ENCODE measurements at places on chromosomes 2 and 18.
A peak's percentile ranks its signal among the peaks of the same experiment; 100 is the strongest.

DNA sequence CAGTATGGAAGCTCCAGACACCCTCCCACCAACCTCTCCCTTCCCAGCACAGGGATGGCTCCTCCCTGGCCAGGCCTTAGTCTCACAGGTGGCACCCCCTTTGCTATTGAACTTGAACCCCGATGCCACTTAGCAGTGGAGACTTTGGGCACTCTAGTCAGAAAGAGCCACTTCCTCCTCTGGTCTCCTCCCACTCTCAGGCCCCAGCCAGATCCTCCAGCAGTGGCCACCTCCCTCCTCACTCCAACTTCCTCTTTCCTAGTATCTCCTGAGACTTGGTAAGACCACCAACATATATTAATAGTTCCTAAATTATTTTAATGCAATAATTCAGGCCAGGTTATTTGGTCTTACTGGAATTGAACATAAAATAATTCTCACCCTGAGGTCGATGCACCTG is 437.2 kb upstream of the ID2 start:
- H3K36me3 ChIP-seq, result peaks cover 32% of the 10 kb centered on the region
- no peak overlapping the region for H3K4me3 ChIP-seq
- no peak overlapping the region for H3K27ac ChIP-seq
- no peak for DNase-seq

GRCh38 chr2:219272356-219272755 is 6.8 kb upstream of the DNAJB2 start:
- H3K4me1 ChIP-seq, result peaks cover 5% of the 10 kb centered on the region
- no peak overlapping the region for H3K27ac ChIP-seq
- H3K36me3 ChIP-seq, result no peaks in the 10 kb centered on the region
- no peak overlapping the region for H3K4me3 ChIP-seq
- H3K27me3 ChIP-seq, result no peaks in the 10 kb centered on the region
- no peak for DNase-seq

DNA sequence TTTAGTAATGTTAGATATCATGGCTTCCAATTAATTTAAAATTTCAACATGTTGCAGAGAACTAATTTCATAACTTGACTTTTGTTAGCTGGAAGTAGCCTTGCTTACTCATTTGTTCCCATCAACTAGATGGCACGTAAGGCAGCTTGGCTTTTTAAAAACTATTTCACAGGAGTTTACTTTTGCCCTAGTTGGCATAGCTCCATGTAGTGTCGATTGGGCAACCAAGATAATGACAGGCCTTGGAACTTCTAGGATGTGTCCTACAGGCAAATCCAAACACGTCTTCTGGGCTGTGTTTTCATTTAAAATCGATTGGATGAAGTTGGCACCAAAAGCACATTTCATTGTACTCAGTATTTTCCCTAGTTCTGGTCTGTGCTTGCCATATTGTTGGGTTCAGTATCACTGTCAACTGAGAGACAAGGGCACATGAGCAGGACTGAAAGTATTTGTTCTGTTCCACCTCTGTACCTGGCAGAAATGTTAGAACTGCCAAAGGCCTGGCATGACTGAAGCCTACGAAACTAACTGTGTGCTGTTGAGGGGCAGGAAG is 29.4 kb downstream of the HADHB start:
- H3K4me3 ChIP-seq, result no peak overlapping the region
- no peak overlapping the region for H3K27ac ChIP-seq
- H3K27me3 ChIP-seq, result no peaks in the 10 kb centered on the region

DNA sequence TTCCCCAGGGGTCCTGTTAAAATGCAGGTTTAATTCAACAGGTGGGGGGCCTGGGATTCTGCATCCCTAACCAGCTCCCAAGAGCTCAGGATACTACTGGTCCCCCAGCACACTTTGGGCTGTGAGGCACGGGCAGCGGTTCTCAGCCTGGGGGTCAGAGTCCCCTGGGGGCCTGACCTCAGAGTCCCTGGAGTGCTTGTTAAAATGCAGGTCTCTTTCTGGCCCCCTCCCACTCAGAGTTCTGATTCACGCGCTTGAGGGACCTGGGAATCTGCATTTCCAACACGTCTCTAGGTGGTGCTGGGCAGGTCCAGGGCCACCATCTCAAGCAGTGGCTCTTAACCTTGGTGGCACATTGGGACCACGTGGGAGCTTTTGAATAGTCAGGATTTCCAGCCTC is 2.8 kb upstream of the OTOS start:
- H3K4me3 ChIP-seq, result no peak overlapping the region
- no peaks in the 10 kb centered on the region for H3K27me3 ChIP-seq
- no peak overlapping the region for H3K27ac ChIP-seq
- H3K36me3 ChIP-seq, result no peaks in the 10 kb centered on the region
- DNase-seq, result no peak

GRCh38 chr2:143034292-143035074 is 94.7 kb upstream of the ARHGAP15 start:
- no peak overlapping the region for H3K4me3 ChIP-seq
- H3K4me1 ChIP-seq, result peaks cover 7% of the 10 kb centered on the region
- H3K27me3 ChIP-seq, result peaks cover 17% of the 10 kb centered on the region
- no peak overlapping the region for H3K27ac ChIP-seq
- peak; percentile 50 for DNase-seq
- no peaks in the 10 kb centered on the region for H3K36me3 ChIP-seq

DNA sequence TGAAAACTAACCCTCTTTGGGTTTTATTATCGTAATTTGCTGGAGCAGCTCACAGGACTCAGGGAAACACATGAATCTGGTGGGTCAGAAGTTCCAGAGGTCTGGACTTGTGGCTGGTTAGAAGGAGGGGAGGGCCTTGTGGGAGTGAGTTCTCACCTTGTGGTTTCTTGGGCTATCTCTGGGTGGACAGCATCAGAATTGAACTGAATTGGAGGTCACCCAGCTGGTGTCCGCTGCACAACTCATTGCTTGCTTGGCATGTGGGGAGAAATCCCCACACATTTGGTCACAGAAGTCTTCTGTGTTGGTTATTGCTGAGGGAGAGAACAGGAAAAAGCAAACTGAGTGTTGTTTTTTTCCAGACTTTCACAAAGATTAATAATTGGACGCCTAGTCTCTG is 27.5 kb downstream of the ZNF892 start:
- no peak for DNase-seq
- no peak overlapping the region for H3K27ac ChIP-seq
- no peaks in the 10 kb centered on the region for H3K4me1 ChIP-seq
- peaks cover 8% of the 10 kb centered on the region for H3K36me3 ChIP-seq
- no peaks in the 10 kb centered on the region for H3K27me3 ChIP-seq

- H3K36me3 ChIP-seq, result no peaks in the 10 kb centered on the region
- H3K27ac ChIP-seq, result no peak overlapping the region
- H3K4me1 ChIP-seq, result peaks cover 13% of the 10 kb centered on the region
These were observed 64.0 kb downstream of the ADD2 start for GRCh38 chr2:70703900-70704549.

DNA sequence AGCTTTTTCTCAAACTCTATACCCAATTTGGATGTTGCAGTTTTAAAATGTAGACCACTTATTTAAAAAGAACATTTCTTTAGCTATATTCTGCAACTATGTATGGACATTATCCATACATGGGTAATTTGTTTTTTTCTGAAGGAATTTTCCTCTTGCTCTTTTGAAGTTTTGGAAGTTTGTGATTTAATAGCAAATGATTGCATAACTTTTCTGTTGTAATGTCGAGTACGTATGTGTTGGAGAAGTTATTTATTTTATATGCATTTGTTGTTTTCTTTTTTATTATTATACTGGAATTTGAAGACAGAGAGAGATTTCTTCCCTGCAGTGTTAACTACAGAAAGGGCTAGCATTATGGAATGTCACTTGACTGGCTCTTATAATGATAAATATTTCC is 207.7 kb upstream of the FANCL start:
- no peaks in the 10 kb centered on the region for H3K27me3 ChIP-seq
- H3K36me3 ChIP-seq, result no peaks in the 10 kb centered on the region
- no peaks in the 10 kb centered on the region for H3K4me1 ChIP-seq
- DNase-seq, result no peak

DNA sequence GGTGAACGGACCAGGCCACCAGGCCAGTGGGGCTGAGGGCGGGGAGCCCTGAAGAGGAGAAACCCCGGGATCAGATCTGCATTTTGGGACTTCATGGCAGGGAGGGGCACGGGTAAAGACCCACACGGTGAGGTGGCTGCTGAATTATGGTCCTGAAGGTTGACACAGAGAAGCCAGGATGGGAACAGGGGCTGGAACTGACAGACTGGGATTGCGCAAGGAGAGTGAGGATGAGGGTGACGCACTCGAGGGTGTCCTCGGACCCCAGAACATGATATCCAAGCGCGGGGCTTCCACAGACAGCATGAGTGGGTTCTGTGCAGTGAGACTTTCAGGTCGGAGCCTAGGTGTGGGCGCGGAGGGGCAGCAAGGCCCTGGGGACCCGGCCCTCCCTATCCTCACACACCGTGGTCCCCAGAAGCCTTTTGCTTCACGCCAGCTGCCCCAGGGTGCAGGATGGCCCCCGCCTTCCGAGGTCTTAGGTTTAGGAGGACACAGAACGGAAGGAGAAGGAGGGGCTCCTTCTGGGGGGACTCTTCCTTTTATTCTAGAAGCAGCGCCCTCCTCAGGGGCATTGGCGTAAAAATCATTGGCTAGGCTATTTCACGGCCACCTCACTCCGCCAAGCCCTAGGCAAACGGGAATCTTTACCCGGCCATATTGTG is 416.8 kb upstream of the HS6ST1 start:
- H3K27ac ChIP-seq, result no peak overlapping the region
- H3K36me3 ChIP-seq, result no peaks in the 10 kb centered on the region
- no peak for DNase-seq
- H3K27me3 ChIP-seq, result peaks cover 15% of the 10 kb centered on the region

DNA sequence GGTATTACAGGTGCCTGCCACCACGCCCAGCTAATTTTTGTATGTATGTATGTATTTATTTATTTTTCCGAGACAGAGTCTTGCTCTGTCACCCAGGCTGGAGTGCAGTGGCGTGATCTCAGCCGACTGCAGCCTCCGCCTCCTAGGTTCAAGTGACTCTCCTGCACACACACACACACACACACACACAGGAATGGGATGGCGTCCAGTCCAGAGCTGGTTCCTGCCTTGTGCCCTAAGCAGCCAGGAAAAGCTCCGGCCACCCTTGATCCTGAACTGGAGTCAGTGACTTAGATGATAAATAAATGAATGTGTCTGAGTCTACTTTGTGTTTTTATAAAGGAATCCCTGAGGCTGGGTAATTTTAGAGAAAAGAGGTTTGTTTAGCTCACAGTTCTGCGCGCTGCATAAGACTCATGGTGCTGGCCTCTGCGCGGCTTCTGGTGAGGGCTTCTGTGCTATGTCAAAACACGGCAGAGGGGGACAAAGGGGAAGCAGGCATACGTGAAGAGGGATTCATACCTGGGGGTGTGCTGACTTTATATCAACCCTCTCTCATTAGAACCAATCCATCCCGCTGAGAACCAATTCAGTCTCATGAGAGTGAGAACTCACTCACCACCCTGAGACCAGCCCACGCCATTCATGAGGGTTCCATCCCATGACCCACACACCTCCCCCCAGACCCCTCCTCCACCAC is 59.7 kb upstream of the PHLPP1 start:
- no peaks in the 10 kb centered on the region for H3K4me1 ChIP-seq
- no peak overlapping the region for H3K4me3 ChIP-seq
- no peaks in the 10 kb centered on the region for H3K36me3 ChIP-seq
- H3K27me3 ChIP-seq, result peaks cover 9% of the 10 kb centered on the region
- DNase-seq, result no peak
- no peak overlapping the region for H3K27ac ChIP-seq

DNA sequence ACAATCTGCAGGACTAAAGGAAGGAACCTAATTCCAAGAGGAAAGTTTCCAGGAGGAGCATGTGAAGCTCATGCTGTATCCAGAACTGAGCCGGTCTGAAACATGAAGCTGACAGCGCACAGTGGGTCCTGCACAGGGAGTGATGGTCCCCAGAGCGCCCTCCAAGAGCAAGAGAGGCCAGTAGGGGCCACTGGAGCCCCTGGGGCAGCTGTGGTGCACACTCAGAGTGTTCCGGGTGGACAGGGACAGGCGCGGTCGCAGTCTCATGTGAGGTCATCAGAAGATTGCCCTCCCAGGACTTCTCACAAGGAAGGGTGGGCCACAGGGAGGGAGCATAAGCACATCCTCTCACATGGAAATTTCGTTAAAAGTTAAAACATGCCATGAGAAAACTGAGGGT is 355.9 kb downstream of the EIPR1 start:
- H3K4me3 ChIP-seq, result no peak overlapping the region
- H3K27me3 ChIP-seq, result peaks cover 16% of the 10 kb centered on the region
- no peak for DNase-seq

DNA sequence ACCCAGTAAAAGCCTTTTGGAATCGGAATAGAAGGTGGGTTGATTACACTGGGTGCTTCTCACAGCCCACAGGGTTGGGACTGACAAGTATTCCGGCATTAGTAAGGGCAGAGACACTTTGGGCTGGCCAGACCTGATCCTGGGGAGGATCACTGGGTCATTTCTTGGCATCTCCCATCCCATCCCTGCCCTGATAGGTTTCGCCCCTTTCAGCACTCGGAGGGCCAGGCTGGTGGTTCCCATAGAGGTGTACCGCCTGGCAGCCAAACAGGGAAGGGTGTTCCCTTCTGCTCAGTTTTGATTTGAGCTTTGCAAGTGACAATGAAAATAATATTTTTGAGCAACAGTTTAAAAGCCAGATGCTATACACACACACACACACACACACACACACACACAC is 37.3 kb downstream of the CYP1B1 start:
- no peak for DNase-seq
- H3K4me1 ChIP-seq, result peaks cover 33% of the 10 kb centered on the region

DNA sequence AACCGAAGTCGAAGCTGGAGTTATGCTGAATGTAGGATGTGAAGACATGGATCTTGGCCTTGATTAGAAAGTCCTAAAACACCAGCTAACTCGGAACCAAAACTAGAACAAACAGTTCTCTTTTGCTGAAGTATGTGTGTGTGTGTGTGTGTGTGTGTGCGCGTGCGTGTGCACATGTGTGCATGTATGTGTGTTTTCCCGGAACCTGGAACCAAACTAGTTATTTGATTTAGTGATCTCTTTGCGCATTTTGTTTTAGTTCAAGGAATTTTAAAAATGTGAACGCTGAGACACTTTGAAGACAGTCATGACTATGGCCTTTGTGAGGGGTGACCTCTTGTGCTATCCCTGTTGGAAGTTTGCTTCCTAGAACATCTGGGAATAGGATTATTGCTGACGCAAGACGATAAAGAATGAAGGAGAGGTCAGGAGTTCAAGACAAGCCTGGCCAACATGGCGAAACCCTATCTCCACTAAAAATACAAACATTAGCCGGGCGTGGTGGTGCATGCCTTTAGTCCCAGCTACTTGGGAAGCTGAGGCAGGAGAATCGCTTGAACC is 23.8 kb downstream of the FHL2 start:
- no peaks in the 10 kb centered on the region for H3K36me3 ChIP-seq
- no peaks in the 10 kb centered on the region for H3K27me3 ChIP-seq
- DNase-seq, result no peak
- peaks cover 15% of the 10 kb centered on the region for H3K4me1 ChIP-seq

DNA sequence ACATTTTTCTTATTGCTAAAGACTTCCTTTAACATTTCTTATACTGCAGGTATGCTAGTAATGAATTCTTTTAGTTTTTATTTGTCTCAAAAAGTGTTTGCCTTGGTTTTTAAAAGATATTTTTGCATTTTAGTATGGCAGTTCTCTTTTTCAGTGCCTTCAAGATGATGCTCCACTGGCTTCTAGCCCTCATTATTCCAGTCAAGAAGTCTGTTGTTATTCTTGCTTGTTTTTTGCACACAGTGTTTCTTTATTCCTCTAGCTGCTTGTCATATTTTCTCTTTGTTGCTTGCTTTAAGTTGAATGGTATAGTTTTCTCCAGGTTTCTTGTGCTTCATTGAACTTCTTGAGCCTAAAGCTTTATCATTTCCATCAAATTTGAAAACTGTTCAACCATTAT is 158.0 kb upstream of the SPHKAP start:
- H3K36me3 ChIP-seq, result no peaks in the 10 kb centered on the region
- no peak overlapping the region for H3K27ac ChIP-seq
- H3K4me3 ChIP-seq, result no peak overlapping the region
- no peak for DNase-seq
- H3K27me3 ChIP-seq, result no peaks in the 10 kb centered on the region

Measured in activated T-cell treated with anti-CD3 and anti-CD28 coated beads, Interleukin-2, amount 50 U/mL, for 72 hours (primary cell).